M059J (cell line): ENCODE measurements at places on chromosomes 16 and 17.

DNA sequence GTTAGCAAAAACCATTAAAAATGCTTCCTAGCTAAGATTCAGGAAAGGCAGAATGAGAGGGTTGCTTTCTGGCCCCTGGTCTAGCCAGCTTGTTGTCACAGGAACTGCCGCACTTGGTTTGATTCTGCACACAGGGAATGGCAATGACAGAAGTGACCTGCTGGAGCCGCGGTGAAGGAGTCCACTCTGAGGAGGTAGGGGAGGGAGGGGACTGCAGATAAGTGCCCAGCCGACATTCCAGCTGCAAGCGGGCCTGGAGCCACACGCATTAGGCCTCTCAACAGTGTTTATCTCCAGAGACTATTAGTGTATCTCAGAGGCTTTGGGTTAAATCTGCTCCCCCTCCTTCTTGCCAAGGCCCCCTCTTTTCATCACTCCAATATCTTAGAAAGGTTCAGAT, 38.6 kb downstream of the CDRT15 start:
- DNase-seq = no peak

DNA sequence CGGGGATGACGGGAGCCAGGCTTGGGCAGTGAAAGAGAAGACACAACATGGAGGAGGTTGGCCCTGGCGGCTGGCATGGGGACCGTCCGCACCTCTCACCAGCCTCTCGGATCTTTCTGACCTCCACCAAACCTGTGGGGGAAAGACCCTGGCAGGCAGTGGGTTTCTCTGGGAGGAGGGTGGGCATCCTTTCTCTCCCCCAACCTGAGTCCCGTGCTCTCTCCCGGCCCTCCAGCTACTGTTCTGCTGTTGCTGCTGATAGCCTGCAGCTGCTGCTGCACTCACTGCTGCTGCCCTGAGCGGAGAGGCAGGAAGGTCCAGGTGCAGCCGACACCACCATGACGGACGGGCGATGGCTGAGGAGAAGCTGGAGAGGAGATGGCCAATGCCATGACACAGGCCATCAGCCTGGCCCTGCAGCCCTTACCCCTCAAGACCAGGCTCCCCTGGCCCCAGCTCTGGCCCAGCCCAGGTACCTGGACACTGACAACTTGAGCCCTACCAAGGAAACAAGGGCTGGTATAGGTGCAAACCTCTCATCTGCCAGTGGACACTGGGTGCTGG, 7.4 kb downstream of the SMIM5 start:
- no peak for DNase-seq

DNA sequence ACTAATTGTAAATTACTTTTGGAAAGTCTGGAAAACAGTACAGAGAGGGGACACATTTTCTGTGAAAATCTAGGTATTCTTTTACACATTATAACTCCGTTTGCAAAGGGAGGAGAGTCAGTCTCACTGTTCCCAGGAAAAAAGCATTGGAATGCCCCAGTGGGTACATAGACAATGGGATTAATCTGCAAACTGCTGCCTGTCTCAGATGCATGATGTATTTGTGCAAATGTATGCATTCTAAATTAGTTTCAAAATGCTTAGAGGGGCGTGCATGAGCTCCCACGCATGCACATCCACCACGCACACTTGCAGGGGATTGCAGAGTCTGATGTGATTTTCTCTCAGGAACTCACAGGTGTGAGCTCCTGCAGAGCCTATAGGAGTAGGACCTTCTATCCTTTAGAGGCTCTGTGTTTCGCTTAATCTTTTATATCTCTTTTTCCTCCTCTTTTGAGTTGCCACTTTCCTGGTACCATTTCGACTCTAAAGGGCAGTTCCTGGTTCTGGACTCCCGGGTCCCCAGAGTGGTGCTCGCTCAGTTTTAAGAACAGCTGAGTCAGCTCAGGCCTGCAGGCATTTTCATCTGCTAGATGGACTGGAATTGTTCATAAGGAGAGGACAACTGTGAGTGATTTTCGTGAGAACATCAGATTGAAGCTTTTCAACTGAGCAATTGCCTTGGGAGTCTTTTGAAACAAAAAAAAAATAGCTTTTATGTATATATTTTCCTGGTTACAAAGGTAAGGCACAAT, 1.1 kb downstream of the BCO1 start:
- DNase-seq = no peak

GRCh38 chr17:18059283-18059682, 20.1 kb downstream of the GID4 start:
- DNase-seq = no peak

GRCh38 chr16:11570806-11571205, 15.9 kb downstream of the LITAF start:
- no peak for DNase-seq

GRCh38 chr17:57436565-57436964, 180.2 kb downstream of the MSI2 start:
- no peak for DNase-seq

GRCh38 chr16:56864960-56865359, at the start of gene SLC12A3:
TSS of gene SLC12A3 (plus strand) at chr16:56865207. CDS start at chr16:56865236, 29 bp downstream.
- no peak for DNase-seq

- no peak for DNase-seq
Measured at GRCh38 chr17:17347956-17348871, 45.0 kb downstream of the NT5M start.

DNA sequence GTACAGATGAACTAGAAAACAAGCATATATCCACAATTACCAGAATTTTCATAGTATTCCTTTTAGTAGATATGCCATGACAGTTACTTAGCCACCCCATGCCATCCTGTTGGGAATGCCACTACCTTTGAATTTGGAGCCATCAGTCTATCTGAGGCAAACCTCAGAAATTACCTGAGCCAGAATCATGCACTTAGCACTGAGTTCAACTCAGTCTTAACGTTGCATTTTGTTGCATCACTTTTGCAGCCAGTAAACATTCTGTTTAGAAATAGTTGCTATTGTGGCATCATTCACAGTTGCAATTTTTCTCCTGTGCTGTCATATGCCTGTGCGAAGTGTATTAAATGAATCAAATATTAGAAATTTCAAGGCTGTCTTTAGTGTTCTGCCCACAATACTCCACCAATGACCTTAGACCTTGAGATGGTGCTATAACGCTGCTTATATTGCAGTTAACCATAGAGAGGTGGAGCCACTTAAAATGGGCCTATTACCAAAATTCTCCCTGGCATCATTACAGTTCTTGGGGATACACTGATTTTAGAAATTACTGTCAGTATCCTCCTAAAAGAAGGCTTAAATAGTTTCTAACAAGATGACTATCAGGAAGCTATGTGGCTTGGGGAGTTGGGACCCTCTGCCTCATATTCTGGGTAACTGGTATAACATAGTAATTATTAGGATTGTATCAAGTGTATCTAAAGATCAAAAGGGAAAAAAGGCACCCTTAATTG, 11.1 kb downstream of the PTRH2 start:
- DNase-seq = no peak

DNA sequence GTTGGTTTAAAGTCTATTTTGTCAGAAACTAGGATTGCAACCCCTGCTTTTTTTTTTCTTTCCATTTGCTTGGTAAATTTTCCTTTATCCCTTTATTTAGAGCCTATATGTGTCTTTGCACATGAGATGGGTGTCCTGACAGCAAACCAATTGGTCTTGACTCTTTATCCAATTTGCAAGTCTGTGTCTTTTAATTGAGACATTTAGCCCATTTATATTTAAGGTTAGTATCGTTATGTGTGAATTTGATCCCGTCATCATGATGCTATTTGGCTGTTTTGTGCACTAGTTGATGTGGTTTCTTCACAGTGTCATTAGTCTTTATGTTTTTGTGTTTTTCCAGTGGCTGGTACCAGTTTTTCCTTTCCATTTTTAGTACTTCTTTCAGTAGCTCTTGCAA, 127.7 kb upstream of the ZNF267 start:
- DNase-seq = no peak

DNA sequence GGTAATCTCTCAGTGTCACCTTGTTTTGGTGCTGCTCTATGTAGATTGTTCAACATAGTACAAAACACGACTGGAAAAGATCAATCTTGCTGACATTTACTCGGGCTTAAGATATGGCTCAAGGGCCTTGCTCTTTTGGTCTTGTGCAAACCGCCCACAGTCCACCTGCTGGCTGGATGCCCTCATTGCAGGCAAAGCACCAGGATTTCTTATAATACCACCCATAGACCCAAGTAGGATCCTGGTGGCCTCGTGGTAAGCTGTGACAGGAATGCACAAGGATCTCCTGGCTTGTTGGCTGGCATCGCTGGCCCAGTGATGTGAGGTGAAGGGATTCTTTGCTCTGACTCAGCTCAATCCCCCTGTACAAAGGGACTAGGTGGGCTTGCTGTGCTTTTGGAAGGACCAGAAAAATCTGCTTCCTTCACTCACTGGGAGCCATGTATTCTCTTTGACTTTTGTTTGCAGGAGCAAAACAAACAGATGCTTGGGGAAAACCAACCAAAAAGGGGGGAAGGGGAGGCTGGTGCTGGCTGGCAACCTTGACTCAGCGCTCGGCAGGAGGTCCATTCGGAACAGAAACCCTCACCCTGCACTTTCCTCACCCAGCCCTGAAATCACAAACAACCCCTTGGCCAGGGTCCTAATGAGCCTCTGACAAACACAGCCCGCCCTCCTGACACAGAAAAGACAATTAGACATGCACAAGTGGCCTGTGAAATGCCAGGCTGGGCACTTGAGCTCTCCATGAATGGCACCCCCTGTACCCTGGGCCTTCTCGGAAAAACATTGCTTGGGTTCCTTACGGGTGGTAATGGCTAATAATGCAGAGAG, 36.6 kb upstream of the MED9 start:
- peak; percentile 61 for DNase-seq

DNA sequence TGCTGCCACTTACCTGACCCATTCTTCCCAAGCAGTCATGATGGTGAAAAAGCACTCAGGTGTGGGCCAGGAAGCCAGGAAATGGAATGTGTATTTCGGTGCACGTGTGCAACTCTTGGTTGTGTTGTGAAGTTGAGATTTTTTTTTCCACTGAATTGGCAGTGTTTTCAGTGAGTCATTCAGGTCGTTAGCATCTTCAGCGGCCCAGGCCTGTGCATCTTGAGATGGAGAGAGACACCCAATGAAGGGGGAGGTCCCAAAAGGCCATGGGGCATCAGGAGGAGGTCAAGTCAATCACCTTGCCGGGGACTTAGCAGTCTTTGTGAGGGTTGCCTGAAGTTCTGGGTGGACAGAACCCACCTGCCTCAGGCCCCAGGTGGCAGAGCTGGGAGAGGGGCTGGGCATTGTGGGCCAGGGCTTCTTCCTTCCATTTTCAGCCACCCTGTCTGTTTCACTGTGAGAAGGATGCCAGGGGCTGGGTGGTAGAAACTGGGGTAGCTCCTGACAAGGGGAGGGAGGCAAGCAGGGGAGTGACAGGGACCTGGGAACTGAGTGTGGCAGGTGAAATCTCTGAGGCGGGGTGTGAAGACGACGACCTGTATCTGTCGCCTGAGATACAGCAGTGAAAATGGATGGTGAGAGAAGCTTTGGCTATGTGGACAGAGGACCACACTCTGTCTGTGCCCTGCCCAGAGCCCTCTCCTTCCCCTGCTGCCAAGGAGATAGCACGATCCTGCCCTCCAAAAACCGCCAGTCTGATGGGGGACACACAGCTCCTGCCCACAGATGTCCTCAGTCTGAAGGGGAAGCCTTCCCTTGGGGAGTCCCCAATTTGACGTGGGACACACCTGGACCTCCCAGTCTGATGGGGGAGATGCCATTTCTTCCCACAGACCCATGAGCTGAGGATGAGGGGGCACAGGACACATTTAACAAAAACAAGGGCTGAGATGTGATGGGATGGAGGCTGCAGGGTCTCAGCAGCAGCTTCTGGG, 11.9 kb downstream of the TBKBP1 start:
- DNase-seq = no peak

GRCh38 chr17:7654832-7655540, 4.3 kb downstream of the ATP1B2 start:
- DNase-seq = no peak

- DNase-seq = peak; percentile 5
Measured at GRCh38 chr17:3335876-3336275, 37.7 kb upstream of the OR3A1 start.

DNA sequence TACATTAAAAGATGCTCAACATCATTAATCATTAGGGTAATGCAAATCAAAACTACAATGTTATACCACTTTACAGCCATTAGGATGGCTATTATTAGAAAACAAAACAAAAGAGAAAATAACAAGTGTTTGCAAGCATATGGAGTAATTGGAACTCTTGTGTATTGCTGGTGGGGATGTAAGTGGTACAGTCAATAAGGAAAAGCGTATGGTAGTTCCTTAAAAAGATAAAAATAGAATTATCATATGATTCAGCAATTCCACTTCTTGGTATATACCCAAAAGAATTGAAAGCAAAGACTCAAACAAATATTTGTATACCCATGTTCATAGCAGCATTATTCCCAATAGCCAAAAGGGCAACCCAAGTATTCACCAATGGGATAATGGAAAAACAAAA, 1.4 kb upstream of the CAPNS2 start:
- DNase-seq = no peak

DNA sequence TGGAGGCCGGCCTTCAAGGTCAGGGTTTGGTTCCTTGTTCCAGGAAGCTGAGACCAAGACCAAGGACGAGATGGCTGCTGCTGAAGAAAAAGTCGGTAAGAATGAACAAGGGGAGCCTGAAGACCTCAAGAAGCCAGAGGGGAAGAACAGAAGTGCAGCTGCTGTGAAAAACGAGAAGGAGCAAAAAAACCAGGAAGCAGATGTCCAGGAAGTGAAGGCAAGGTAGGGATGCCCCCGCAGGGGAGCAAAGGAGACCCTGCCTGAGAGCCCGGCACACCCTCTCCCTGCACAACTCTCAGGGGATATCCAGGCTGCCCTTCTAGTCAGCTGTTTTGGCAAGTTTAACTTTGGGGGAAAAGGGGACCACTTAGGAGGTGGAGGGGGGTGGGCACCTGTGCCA, 29.0 kb downstream of the RNF213 start:
- no peak for DNase-seq

GRCh38 chr16:11049396-11050059, 105.2 kb downstream of the CLEC16A start:
- no peak for DNase-seq

- DNase-seq = peak; percentile 25
Measured at GRCh38 chr17:28675980-28676379, 14.0 kb downstream of the SUPT6H start.

GRCh38 chr17:34781571-34782108, 179.6 kb downstream of the CCT6B start:
- peak; percentile 89 for DNase-seq

GRCh38 chr16:53855511-53855910, 151.6 kb downstream of the FTO start:
- DNase-seq = no peak

- peak; percentile 35 for DNase-seq
Measured at GRCh38 chr16:84484579-84485254, 19.7 kb downstream of the MEAK7 start.
